ENCODE measurements at places on chromosomes 1 and 21. TPM values are rescaled to one million over a fixed set of nuclear protein-coding genes. Genes with fewer than 3 reads are reported as not detected.

The KRTAP21-2 gene
- total RNA-seq = not detected

GRCh38 chr1:205918955-205919746, 24.1 kb downstream of the SLC26A9 start:
- peak; percentile 61 for DNase-seq

The LRRN2 gene
- 7.7 TPM for total RNA-seq

DNA sequence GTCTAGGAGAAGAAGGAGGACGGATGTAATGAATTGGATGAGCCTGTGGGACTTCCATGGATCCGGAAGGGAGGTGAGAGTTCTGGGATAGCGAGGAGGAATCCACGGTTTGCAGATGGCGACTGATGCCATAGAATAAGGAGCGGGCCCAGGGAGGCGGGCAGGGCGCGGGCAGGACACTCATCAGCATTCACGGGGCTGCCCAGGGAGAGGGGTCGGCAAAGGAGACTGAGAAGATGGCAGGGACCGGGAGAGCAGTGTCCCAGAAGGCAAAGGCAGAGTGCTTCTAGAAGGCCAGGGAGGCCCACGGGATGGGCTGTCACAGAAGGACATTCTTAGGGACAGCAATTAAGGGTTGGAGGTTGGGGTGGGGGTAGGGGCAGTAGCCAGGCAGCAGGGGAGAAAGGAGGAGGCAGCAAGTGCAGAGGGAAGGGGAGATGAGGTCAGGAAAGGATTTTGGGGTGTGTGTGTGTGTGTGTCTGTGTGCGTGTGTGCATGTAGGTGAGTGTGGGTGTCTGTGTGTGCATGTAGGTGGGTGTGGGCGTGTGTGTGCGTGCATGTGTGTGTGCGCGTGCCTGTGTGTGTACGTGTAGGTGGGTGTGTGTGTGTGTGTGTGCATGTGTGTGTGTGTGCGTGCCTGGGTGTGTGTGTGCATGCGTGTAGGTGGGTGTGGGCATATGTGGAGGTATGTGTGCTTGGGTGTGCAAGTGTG, 1.1 kb upstream of the COL8A2 start:
- no peak for DNase-seq

GRCh38 chr1:90716243-90716551, 905 bp downstream of the BARHL2 start:
- DNase-seq = no peak

- DNase-seq = no peak
Measured at GRCh38 chr1:113266788-113267187, 123.5 kb upstream of the MAGI3 start.

The SEC16B gene
- total RNA-seq = not detected

- no peak for DNase-seq
Measured at GRCh38 chr1:27106561-27107323, 48.2 kb downstream of the SLC9A1 start.

DNA sequence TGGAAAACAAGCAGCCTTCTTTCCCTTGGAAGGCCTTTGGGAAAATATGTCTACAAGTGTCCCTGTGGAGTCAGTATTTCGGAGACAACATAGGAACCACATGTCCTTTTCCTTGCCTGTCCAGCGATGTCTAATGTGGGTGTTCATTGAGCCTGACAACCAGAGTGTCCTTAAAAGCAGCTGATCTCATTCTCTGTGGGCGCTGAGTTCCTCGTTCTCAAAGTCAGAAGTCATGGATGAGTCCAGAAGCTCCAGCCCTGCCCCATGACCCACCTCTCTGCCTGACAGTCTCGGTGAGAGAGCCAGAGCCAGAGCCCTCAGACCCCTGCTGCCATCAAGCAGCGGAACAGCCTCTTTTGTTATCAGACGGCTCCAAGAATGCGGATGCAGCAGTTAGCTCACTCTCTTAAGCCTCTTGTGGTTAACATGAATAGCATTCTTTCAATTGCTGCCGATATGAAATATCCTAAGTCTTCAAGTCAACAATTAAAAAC, 329.2 kb downstream of the TGFB2 start:
- DNase-seq = no peak

- no peak for DNase-seq
Measured at GRCh38 chr1:147341246-147341645, 98.8 kb downstream of the CHD1L start.

DNA sequence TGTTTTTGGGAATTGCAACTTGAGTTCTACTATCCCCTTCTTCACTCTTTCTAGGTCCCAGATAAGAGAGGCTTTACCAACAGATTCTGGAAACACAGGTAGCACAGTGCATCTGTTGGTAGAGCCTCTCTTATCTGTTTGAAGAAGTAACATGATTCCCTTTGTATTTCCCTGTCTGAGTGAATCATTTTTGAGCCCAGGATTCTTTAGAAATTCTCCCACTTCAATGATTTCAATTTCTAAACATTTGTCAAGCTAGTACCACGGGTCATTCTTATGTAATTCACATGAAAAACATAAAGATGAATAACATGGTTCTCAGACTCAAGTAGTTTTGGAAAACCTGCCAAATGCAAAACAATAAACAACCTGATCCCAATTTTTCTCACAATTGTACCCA, 72.0 kb upstream of the DUSP10 start:
- no peak for DNase-seq

GRCh38 chr1:5688081-5689077, 303.8 kb downstream of the NPHP4 start:
- no peak for DNase-seq

The KLF18 gene
- not detected for total RNA-seq

The SFN gene
- total RNA-seq = under 0.01 TPM

The SPRR2A gene
- not detected for total RNA-seq

The LMX1A gene
- not detected for total RNA-seq

GRCh38 chr1:172154551-172154950, 265.9 kb upstream of the C1orf105 start:
- DNase-seq = no peak

DNA sequence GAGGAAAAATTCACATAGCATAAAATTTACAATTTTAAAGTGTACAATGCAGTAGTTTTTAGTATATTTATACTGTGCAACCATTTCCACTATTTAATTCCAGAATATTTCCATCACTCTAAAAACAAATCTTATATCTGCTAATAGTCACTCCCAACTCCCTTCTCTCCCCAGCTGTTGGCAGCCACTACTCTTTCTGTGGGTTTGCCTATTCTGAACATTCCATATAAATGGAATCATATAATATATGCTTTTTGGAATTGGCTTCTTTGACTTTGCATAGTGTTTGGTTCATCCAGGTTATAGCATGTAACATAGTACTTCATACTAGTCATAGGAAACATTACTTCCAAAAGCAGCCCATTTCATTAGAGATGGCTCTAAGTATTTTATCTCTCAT, 25.0 kb upstream of the TMEM39B start:
- DNase-seq = no peak

The RAP1GAP gene
- total RNA-seq = 18.8 TPM

DNA sequence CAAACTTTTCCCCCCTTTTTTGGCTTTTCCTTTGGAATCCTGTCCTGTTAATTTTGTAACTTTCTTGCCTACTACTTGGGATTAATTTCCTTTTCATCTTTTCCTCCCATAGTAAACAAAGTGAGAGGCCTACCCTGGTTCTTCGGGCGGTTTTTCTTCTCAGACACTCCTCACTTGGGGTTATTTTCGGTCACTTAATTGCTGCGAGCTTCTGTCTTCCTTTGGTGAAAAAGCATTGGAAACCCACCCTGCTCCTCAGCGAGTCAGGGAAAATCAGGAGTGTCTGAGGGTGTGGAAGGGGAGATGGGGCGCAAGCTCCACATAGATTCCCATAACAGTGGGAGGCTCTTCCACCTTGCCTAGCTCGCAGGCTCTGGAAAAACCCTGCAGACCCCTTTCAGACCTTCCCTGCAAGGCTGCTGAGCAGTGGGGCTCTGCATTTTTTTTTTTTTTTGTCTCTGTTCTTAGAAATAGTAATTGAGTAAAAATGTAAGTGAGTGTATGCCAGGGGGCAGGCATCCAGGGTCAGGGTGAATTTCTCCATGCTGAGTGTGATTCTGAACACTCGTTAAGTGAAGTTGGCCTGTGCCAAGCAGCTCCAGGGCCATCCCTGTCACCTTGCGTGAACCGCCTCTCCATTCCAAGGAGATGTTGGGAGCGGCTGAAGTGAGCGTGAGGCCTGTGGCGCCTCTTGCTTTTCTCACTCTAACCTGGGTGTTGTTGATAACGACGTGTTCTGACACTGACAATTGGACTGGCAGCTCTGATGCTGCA, 20.3 kb downstream of the TGFB2 start:
- no peak for DNase-seq

The AUNIP gene
- total RNA-seq = 0.82 TPM

DNA sequence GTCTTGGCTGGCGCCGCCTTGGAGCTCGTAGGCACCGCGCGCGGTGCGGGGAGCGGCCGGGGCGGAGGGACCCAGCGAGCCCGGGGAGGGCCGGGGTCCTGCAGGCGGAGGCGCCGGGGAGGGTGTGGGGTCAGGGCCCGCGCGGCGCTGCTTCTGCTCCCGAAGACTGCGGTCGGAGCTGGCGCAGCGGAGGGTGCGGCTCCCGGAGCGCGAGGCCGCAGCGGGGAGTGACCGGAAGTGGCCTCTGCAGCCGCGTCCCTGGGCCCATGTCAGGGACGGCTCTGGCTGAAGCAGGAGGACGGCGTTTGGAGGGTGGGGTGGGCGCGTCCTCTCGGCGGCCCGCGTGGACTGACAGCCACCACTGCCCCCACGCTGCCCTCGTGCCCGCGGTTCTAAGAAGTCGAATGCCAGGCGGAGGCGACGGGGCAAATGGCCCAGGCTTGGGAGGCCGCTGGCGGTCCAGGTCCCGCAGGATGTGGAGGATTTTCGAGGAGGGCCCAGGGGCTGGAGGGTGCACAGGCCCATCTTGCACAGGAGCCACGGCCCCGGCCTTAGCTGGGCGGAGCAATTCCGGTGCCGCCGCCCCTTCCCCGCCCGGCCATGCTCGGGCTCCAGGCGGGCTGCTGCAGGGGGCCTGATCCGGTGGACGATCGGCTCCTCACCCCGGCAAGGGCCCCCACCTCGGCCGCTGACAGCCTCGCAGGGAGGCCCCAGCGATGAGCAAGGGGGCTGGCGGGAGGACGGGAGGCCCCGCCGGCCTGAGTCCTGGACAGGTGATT, 7.7 kb upstream of the ZNF669 start:
- peak; percentile 71 for DNase-seq

- no peak for DNase-seq
Measured at GRCh38 chr21:44492567-44493385, 37.5 kb downstream of the LRRC3 start.

- DNase-seq = no peak
Measured at GRCh38 chr1:193472838-193473398, 286.5 kb upstream of the B3GALT2 start.

DNA sequence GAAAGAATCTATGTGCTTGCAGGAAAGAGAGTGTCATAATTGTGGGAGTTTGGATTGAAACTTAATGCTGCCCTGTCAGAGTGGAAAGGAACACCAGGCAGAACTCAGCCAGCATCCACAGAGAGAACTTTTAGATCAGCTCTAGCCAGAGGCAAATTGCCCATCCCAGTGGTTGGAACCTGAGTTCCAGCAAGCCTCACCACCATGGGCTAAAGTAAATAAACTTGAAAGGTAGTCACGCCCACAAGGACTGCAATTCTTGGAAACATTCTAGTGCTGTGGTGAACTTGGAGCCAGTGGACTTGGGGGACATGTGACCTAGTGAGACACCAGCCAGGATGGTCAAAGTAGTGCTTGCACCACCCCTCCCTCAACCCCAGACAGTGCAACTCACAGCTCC, 571.6 kb downstream of the LRRIQ3 start:
- DNase-seq = no peak

The S100A7 gene
- not detected for total RNA-seq

DNA sequence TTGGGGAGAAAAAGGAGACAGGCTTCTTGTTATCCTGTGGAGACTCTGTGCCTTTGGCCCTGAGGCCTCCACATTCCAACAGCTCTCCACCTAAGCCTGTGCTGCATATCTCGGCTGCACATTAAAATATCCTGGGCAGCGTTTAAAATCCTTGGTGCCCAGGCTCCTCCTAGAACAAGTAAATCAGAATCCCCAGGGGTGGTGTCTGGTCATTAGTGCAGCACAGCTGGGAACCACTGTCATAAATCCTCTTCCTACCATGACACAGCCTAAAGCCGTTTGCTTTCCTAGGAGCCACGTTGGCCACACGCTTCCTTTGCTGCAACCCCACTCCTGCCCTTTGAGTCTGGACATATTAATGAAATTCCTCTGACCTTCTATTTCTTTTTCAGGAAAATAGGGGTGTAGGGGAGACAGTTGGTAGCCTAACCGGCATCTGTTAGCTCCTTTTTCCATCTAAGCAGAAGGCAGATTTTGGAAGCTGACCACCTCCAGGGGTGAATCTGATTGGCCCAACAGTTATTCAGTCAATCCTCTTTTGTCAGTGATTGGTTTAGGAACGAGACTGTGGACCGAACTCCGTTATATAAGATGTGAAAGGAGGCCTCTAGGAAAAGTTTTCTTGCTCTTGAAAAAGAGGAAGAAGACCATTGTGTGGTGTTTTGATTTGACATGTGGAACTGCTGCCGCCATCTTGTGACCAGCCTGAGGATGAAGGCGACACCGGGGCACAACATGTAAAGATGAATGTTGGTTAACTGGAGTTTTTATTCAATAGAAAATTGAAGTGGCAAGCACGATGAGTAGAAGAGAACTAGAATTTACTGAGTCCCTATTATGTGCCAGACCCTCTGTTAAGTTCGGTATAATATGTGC, 41.9 kb downstream of the JUN start:
- no peak for DNase-seq

DNA sequence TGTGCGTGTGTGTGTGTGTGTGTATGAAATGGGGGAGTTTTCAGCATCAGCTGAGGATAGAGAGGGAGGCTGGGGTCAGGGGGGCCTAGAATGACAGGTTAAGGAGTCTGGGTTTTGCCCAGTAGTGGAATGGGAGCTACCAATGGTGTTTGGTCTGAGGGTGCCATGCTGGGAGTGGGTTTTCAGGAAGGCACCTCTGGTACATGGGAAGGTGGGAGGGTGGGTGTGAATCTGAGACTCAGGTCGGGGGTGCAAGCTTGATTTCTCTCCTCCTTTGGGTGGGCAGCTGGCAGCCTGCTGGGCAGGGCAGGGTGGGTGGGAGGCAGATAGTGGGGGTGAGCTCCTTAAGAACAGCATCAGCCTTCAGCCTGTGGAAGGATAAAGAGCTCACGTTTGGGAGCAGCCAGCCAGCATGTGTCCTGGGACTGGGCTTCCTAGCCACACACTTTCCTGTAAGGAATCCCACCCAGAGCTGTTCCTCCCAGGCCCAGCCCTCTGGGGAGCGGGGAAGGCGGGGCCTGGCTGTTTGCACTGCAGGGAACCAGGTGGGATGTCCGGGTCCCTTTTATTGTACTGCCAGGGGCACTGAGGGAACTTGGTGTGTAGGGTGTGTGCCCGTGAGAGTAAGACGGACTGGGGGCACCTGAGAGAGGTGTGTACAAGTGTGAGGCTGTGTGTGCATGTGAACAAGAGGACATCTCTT, 152.8 kb downstream of the FOXD2 start:
- DNase-seq = no peak

DNA sequence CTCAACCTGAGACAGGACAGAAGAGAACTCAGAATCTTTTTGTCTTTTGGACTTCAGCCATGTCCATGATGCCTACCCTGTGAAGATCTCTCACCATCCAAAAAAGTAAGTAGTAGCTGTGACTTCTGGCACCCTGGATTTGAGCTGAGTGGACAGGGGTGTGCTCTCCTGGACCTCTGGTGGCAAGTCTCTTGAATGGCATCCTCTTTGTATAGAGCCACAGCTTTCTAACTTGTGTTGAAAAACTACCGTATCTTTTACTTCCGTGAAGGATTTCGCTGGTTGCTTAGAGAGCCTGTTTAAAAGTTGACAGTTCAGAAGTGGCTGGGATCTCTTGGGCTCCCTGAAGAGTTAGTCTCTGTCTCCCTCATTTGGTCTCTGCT, 1.8 kb downstream of the MFN2 start:
- DNase-seq = no peak

The TMEM79 gene
- 0.41 TPM for total RNA-seq

The ADAM30 gene
- not detected for total RNA-seq

Data from frontal cortex (tissue), 4 donors.